Omental fat pad (tissue), 4 donors: ENCODE measurements at places on chromosomes 3 and 15.

DNA sequence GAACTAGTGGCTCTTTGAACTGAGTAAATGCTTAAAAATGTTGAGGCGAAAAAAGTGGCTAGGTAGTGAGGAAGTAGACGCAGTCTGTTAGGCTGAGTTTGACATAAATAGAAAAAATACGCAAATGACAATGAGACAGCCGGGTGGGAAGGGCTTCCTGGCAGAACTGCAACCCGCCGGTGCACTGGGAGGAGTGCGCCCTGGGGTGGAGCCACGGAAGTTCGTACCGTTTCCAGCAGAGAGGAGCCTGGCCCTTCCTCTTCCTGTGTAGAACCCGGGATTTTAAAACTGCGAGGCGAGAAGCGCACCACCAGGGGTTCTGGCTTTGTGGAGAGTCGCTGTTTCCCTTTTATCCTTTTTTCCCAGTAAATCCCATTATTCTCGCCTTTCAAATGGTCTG lies 602.6 kb downstream of the PYDC2 start:
- DNase-seq = no peak

- no peak for DNase-seq
These were observed 32.4 kb downstream of the TGFBR2 start for GRCh38 chr3:30638685-30639412.

GRCh38 chr15:58694641-58695398 lies 54.7 kb downstream of the ADAM10 start:
- no peak for DNase-seq

- no peak for DNase-seq
These were observed 13.1 kb downstream of the PLA2G4F start for GRCh38 chr15:42143356-42143755.

GRCh38 chr3:105593315-105593714 lies 226.6 kb downstream of the ALCAM start:
- no peak for DNase-seq

- no peak for DNase-seq
These were observed 61.9 kb upstream of the ABHD17C start for GRCh38 chr15:80633221-80633620.

- DNase-seq = no peak
These were observed 485.5 kb upstream of the THBS1 start for GRCh38 chr15:39095218-39095879.
